ENCODE measurements at places on chromosomes 6 and 20.

GRCh38 chr20:33793011-33793931 is 17.9 kb upstream of the CHMP4B start:
- DNase-seq: no peak

DNA sequence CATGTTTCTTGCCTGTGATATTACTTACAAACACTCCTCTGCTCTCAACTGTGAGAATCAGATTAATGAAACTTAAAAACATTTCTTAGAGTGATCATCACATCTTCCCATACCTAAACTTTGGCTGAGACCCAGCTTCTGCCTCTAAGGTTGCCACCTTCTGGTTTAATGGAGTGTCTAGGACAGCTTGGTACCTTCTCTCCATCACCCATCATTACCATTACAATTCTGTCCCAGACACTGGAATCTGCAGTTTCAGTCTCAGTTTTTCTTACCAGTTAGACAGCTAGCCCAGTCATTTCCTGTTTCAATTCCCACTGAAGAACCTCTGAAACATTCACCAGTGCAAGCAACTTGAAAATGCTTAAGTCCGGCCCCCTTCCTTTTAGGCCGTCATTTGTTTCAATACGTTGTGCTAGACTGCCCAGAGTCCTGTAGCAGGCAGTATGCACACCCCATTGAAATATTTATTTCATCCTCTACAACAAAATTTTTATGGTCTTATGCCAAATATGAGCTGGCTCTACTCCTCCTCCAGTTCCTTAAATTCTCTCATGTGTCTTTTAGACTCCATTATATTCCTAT is 107.0 kb upstream of the FOXO3 start:
- DNase-seq: peak; percentile 11

GRCh38 chr6:73642530-73642929 is 11.3 kb downstream of the SLC17A5 start:
- no peak for DNase-seq

- no peak for DNase-seq
Observed at GRCh38 chr6:143038833-143039232, 21.9 kb upstream of the AIG1 start.

DNA sequence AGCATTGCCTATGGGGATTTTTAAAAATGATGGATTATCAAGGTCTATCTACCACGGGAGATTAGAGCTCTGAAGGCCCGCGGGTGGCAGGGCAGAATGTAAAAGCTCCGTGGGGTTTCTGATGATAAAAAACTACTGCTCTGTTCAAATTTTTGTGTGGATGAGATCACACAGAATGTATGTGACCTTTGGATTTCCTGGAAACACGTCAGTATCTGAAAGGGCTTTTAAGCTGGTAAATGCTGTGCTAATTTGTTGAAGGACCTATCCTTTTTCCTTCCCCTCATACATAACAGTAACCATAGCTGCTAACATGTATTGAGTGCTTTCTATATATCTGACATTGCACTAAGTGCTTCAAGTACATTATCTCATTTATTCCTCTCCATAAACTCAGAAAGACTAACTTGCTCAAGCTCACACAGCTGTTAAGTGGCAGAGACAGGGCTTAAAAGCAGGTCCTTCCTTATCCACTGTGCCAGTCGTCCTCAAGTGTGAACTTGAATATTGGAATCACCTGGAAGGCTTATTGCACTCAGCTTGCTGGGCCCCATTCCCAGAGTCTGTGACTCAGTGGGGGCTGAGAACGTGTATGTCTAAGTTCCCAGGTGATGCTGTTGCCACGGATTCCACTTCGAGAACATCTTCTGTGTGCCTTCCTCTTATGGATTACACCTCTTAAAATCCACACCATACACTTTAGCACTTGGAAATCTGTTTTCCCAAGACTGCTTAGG is 1.9 kb upstream of the TMEM242 start:
- no peak for DNase-seq
